Lung (tissue), 17 donors: ENCODE measurements at places on chromosomes 5 and 9. TPM values are rescaled to one million over a fixed set of nuclear protein-coding genes. Genes with fewer than 3 reads are reported as not detected.

Gene HSD17B3
- total RNA-seq: 0.37 TPM

Gene CCDC171
- 17.0 TPM for total RNA-seq

DNA sequence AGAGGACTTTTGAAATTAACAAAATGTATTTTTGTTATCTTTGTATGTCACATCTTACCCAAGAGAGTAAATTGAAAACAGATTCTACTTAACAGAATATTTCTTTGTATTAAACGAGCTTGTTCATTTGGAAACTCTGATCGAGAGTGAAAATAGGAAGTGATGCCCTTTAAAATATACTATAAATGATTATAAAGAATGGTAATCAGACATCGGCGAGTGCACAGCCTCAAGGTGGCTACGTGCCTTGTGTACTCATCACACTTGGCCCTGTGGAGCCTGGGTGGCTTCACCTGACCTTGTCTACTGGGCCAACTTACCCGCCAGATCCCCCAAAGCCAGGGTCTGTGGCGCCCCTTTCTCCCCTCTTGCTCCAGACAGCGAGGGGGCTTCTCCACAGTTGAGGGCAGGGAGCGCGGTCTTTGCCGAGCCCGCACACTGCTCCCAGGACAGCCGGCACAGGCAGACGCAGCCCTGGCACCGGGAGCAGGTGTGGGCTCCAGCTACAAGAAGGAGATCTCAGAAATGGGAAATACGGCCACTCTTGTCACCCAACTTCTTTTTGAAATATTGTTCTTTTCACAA is 243.2 kb downstream of the CEMIP2 start:
- no peaks in the 10 kb centered on the region for H3K36me3 ChIP-seq
- no peak overlapping the region for H3K4me3 ChIP-seq
- no peaks in the 10 kb centered on the region for H3K27me3 ChIP-seq
- no peak for DNase-seq
- no peaks in the 10 kb centered on the region for H3K4me1 ChIP-seq
- no peak overlapping the region for H3K27ac ChIP-seq

- peaks cover 14% of the 10 kb centered on the region for H3K4me1 ChIP-seq
- DNase-seq: no peak
- H3K27ac ChIP-seq: peak overlapping the region; percentile 62
Observed at GRCh38 chr5:134551901-134552300, 26.4 kb downstream of the JADE2 start.

DNA sequence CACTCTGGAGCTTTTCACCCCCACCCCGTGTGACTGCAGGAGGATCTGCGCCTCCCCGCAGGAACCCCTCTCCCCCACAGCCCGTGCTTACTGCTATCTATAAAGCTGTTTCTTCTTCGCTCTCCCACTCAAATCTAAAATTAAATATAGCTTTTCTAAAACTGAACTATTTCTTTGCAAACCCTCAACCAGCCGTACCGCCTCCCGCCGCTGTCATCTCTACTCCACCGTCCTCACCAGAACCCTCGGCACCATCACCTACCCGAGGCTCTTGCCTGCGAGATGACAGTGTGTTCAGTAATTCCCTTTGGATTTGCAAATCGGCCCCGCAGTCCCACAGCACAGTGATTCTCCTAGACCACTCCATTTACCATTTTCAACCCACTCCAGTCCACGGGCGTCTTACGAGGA is 13.6 kb downstream of the LPCAT1 start:
- peak; percentile 3 for DNase-seq
- H3K4me3 ChIP-seq: no peak overlapping the region
- no peaks in the 10 kb centered on the region for H3K4me1 ChIP-seq
- H3K27me3 ChIP-seq: no peaks in the 10 kb centered on the region
- H3K36me3 ChIP-seq: peaks cover 33% of the 10 kb centered on the region

DNA sequence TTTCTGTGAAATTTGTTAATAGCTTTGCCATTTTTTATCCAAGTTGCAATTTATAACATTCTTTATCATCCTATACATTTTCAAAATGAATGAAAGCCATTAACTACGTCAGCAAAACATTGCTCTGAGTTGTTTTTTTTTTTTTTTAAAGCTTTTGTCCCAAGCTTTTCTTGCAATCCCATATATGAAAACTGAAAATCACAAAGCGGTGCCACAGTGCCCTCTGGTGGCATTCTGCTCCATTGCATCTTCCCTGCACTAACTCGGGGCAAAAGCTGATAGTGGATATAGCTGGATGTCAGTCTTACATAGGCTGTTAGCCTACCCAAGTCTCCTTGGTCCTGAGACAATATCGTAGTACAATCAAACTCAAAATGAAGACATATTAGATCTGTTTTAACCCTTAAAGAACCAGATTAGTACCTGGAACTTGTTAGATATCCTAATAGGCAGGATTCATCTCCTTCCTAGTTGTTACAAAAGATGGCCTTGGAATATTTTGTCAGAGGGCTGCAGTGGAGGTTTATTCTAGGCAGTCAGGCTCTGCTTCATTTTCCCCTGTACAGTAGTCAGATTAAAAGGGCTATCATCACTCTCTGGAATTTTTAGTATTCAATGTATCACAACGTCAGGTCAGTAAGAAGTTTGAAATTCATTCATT is 669.9 kb downstream of the PTPRD start:
- H3K27ac ChIP-seq: no peak overlapping the region
- DNase-seq: peak; percentile 81
- H3K4me3 ChIP-seq: no peak overlapping the region
- H3K36me3 ChIP-seq: no peaks in the 10 kb centered on the region

GRCh38 chr5:176540956-176541337 is 3.7 kb upstream of the RNF44 start:
- H3K27me3 ChIP-seq: no peaks in the 10 kb centered on the region
- no peaks in the 10 kb centered on the region for H3K36me3 ChIP-seq
- peak overlapping the region; percentile 77 for H3K27ac ChIP-seq
- no peak for DNase-seq
- peaks cover 16% of the 10 kb centered on the region for H3K4me1 ChIP-seq

- no peak for DNase-seq
- no peaks in the 10 kb centered on the region for H3K36me3 ChIP-seq
- no peak overlapping the region for H3K27ac ChIP-seq
- H3K27me3 ChIP-seq: no peaks in the 10 kb centered on the region
- H3K4me3 ChIP-seq: no peak overlapping the region
Observed at GRCh38 chr5:57152316-57152715, 21.5 kb upstream of the GPBP1 start.

DNA sequence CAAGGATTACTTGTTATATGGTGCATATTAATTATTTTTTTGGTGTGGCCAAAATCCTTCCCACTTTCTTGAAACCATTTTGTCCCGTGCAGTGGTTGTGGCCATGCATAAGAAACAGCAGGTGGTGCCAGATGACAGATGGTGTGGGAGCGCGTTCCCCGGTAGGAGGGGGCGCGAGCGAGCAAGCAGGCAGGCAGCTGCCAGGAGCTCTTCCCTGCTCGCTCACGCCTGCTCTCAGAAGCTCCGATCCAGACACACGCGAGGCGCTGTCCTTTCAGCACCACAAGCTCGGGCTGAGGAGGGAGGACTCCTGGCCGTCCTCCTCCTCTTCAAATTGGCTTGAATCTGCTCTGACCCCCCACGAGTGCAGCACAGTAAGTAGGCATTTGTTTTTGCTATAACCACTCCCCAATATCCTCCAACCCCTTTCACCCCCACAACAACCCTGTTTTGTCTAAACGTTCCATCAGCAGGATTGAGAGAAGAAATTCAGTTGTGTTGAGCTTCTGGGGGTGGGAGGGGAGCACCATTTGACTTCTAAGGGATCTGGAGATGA is at the start of gene NSG2:
NSG2 (plus strand) TSS at position 237 of the 556 bp plus-strand sequence. CDS start 1,050 bp downstream, outside the sequence.
- peak; percentile 98 for DNase-seq
- no peak within 1 kb of the TSS for H3K4me3 ChIP-seq
- no peaks in the 10 kb centered on the region for H3K4me1 ChIP-seq
- no peaks in the 10 kb centered on the region for H3K36me3 ChIP-seq

GRCh38 chr5:61467766-61468482 is 135.9 kb downstream of the ZSWIM6 start:
- no peak overlapping the region for H3K27ac ChIP-seq
- H3K4me1 ChIP-seq: peaks cover 5% of the 10 kb centered on the region
- no peaks in the 10 kb centered on the region for H3K27me3 ChIP-seq
- DNase-seq: no peak
- H3K4me3 ChIP-seq: no peak overlapping the region

DNA sequence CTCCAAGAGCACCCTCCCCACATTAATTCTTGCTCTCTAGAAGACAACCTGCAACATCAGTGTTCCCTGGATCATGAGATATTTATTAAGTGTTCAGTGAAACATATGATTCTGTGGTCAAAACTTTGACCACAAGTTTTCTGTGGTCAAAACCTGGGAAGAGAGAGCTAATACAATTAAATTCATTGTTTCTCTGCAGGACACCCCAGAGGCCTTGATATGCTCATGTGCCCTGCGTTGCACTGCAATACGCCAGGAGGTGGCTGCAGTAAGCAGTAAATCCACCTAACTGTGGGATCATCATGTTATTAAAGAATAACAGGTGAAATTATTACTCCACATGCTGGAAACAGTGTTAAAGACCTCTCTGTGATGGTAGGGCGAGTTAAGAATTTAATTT is 109.3 kb upstream of the SPDL1 start:
- no peaks in the 10 kb centered on the region for H3K27me3 ChIP-seq
- no peak overlapping the region for H3K27ac ChIP-seq
- no peak for DNase-seq

DNA sequence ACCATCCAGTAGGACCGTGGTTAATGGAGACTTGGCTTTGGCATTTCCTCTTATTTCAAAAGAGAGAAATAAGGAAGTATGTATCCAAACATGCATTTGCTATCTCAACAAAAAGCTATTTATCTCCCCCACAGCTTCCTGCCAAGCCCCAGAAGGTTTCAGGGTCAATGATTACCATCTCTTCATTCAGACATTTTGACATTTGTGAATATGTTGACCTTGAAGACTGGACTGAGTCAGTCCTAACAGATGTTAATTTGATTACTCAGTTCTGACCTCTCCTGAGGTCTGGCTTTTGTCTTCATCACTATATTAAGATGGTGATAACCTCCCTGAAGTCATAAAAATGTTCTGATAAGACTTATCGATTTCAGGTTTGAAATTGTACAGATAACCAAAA is 479.4 kb downstream of the AGTPBP1 start:
- H3K4me1 ChIP-seq: no peaks in the 10 kb centered on the region
- H3K27me3 ChIP-seq: no peaks in the 10 kb centered on the region
- no peak overlapping the region for H3K4me3 ChIP-seq

DNA sequence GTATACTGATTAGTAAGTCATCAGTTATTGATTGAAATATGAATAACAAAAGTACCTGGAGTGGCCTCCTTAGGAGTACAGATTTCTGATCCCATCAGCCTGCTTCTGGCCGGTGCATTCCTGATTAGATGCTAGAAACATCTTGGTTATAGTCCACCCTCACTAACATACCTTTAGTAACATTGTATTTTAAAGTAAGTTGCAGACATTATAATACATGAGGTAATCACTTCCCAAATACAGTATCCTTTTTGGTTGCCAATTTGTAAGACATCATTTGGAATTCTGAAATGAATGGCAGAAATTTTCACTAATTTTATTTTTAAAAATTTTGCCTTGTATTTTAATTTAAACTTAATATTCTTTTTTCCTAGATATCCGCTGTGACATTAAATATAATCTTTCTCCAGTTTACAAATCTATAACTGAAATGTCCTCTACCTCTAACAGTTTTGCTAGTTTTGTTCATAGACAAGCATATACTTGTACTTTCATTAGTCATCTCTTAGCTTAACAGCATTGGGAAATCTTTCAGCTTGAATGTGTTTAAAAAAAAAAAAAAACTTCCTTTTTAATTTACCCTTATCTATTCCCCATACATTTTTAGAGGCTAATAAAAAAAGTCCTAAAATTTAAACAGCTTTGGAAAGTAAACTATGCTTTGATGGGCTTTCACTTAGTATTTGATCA is 178.9 kb downstream of the XRCC4 start:
- H3K36me3 ChIP-seq: no peaks in the 10 kb centered on the region
- no peak overlapping the region for H3K27ac ChIP-seq
- no peak overlapping the region for H3K4me3 ChIP-seq
- H3K4me1 ChIP-seq: no peaks in the 10 kb centered on the region
- no peak for DNase-seq
- H3K27me3 ChIP-seq: no peaks in the 10 kb centered on the region

DNA sequence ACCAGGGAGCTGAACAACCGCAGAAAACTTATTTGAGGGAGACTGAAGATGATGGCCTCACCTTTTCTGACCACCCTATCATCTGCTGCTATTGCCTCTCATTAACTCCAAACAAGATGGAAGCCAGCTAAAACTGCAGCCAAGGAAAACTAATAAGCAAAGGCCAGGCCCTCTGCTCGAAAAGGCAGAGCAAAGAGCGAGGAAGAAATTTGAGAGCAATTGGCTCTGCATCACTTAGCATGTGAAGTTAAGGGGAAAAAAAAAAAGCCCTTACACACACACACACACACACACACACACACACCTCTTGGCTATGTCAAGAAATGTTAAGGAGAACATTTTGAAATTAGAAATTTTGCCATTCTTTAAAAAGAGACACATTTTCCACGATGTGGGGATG is 228.1 kb upstream of the CYLC2 start:
- H3K36me3 ChIP-seq: no peaks in the 10 kb centered on the region
- H3K4me1 ChIP-seq: no peaks in the 10 kb centered on the region
- no peak overlapping the region for H3K27ac ChIP-seq
- DNase-seq: no peak
- no peak overlapping the region for H3K4me3 ChIP-seq

DNA sequence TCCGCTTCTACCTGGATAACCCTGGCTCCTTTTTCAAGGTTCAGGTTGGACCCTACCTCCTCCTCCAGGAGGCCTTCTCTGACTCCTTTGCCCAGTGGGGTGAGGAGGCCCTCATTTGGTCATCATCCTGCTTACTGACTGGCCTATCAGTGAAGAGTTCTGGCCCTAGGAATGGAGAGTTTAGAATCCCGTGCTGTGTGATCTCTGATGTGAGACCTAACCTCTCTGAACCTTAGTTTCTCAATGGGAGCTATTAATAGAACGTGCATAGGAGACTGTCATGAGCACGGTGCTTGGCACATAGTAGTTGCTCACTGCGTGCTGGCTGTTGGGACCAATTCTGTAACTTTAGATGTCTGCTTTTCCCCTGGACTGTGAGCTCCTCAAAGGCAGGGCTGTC is 10.3 kb downstream of the NTNG2 start:
- DNase-seq: no peak
- no peak overlapping the region for H3K27ac ChIP-seq
- no peaks in the 10 kb centered on the region for H3K36me3 ChIP-seq
- H3K27me3 ChIP-seq: peaks cover 25% of the 10 kb centered on the region

- no peaks in the 10 kb centered on the region for H3K4me1 ChIP-seq
- no peak overlapping the region for H3K4me3 ChIP-seq
- peaks cover 8% of the 10 kb centered on the region for H3K27me3 ChIP-seq
- no peaks in the 10 kb centered on the region for H3K36me3 ChIP-seq
- no peak for DNase-seq
Observed at GRCh38 chr5:176606032-176606431, 3.9 kb downstream of the GPRIN1 start.

- DNase-seq: no peak
- H3K27ac ChIP-seq: no peak overlapping the region
- H3K36me3 ChIP-seq: no peaks in the 10 kb centered on the region
- H3K27me3 ChIP-seq: no peaks in the 10 kb centered on the region
Observed at GRCh38 chr9:33697171-33697570, 98.2 kb upstream of the PRSS3 start.

GRCh38 chr9:124776954-124777648 is at the start of gene OLFML2A:
Gene OLFML2A, plus strand, starts transcription at chr9:124777133. Its CDS starts 138 bp downstream, at chr9:124777271.
- H3K4me3 ChIP-seq: peak within 1 kb of the TSS; percentile 70
- DNase-seq: no peak
- no peaks in the 10 kb centered on the region for H3K36me3 ChIP-seq
- peak within 1 kb of the TSS; percentile 26 for H3K27ac ChIP-seq
- H3K4me1 ChIP-seq: peaks cover 18% of the 10 kb centered on the region

GRCh38 chr9:133904346-133905090 is 87.6 kb downstream of the VAV2 start:
- H3K4me3 ChIP-seq: no peak overlapping the region
- DNase-seq: no peak
- no peaks in the 10 kb centered on the region for H3K36me3 ChIP-seq
- no peaks in the 10 kb centered on the region for H3K27me3 ChIP-seq
- H3K4me1 ChIP-seq: peaks cover 9% of the 10 kb centered on the region
- H3K27ac ChIP-seq: peak overlapping the region; percentile 34
